ENCODE measurements at places on chromosomes 2 and 18. TPM values are rescaled to one million over a fixed set of nuclear protein-coding genes. Genes with fewer than 3 reads are reported as not detected.

DNA sequence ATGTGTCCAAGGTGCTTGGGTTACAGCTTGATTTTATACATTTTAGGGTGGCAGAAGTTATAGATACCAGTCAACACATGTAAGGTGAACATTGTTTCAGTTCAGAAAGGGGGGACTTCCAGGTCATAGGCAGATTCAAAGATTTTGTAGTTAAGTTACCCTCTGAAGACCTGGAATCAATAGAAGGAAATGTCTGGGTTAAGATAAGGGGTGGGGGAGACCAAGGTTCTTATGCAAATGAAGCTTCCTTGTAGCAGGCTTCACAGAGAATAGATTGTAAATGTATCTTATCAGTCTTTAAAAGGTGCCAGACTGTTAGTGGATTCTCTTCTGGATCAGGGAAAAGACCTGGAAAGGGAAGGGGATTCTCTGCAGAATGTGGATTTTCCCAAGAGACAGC lies 42.4 kb downstream of the BMPR2 start:
- DNase-seq: no peak

- peak; percentile 55 for DNase-seq
Measured at GRCh38 chr2:33134791-33135560, 188.2 kb downstream of the LTBP1 start.

DNA sequence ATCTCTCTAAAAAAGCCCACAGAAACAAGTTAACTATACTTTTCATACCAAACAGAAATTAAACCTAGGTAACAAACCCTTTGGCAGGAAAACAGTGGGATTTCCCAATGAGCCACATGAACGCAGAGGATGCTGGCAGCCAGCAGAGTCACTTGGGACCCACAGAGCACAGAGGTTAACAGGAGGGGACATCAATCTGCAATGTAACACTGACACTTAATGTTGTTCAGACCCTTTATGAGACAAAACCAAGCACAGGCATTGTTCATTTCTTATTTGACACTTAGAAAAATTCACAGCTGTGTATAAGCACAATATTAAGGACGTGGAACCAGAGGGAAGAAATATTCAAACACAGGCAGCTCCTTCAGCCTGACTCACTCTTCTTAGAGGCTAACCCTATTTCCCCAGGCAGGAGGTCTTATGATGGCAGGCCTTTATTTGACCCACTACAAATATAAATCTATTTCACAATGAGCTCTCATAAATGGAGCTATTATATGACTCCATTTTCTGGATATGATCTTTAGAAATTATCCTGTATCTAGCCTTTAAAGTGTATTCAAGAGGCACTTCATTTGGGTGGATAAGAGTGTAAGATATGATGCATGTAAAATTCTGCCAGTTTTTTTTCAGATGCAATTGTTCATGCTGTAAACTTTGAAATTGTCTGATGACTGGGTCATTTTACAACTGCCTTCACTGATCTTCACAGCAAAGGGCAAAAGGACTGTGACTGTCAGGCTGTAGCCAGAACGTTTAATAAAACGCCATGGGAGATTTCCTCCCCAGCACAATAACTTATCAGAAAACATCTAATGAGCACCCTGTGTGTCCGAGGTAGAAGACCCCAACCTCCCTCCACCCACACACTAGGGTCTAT lies 132.8 kb upstream of the SATB2 start:
- no peak for DNase-seq

GRCh38 chr2:8595428-8595805 lies 86.4 kb upstream of the ID2 start:
- no peak for DNase-seq

IL1B gene
- 0.37 TPM for polyA plus RNA-seq

CEBPZOS gene
- 58.3 TPM for polyA plus RNA-seq

EIF5B gene
- 62.1 TPM for polyA plus RNA-seq
